ENCODE measurements at places on chromosomes 5 and 9.

DNA sequence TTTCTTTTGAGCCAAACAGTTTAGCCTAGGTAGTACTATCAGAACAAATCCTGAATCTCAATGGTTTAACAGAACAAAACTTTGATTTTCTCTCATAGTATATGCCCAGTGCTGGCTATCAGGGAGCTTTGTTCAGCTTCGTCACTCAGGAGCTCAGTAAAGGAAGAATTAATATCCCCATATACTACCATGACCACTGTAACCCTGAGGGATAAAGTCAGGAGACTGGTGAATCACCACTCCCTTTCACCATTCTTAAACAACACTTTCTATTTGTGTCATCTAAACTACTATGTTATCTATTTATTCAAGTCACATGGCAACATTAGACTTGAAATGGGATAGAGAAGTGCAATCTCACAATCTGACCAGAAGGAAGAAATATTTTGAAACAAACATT, 522.6 kb upstream of the COX7C start:
- DNase-seq = no peak

GRCh38 chr5:173717959-173718358, 101.5 kb upstream of the BOD1 start:
- no peak for DNase-seq

- no peak for DNase-seq
Measured at GRCh38 chr5:113510836-113511451, 2.5 kb upstream of the YTHDC2 start.

DNA sequence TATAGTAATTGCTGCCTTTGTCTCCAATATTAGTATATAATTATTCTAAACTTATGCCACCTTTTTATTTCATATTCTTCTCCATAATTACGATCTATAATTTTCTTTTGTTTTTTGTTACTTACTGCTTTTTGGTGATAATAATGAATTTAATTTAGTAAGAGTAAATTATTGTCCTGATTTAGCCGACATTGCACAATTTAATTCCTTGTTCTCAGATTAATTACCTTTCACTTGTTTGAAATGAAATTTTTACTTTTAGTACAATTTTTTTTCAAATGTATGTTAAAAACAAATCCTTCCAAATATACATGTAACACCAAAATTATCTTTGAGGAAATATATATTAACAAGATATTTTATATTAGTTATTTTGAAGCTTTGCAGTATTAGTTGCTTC, 163.3 kb downstream of the GIN1 start:
- no peak for DNase-seq

- peak; percentile 76 for DNase-seq
Measured at GRCh38 chr5:126869005-126869451, 92.1 kb downstream of the LMNB1 start.

GRCh38 chr5:140246378-140247122, 56.4 kb downstream of the PFDN1 start:
- DNase-seq = no peak

DNA sequence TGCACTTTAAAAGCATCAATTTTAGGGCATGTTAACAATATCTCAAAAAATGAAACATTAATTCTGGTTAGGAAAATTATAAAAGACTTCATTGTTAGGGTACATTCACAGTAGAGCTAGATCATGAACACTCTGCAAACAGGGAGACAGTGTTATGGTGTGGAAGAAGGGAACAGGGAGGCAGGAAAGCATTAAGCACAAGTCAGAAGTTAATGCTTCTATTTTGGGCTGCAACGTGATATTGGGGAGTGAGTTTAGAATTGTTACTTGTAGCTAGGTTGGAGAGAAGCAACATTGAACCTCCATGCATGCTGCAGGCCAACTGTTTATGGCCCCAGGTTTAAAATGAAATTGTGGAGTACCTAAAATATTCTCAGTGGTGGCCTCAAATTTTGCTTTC, 278.1 kb upstream of the NMUR2 start:
- no peak for DNase-seq

GRCh38 chr5:172848419-172848818, 14.4 kb downstream of the ERGIC1 start:
- DNase-seq = no peak

DNA sequence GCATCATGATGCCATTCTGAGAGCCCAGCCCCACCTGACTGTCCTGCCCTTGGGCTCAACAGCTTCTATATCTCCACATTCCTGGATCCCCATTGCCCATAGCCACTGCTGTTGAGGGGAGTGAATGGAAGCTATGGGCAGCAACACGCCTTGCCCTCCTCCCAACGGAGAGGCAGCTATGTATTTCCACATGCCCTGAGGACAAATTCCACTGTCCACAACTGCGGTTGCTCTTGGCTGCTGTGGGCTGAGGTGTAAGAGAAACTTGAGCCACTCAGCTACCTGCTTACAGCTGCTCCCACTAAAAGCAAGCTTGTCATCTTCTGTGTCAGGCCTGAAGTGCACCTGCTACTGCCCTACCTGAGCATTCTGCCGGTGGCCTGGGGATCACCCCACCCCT, 222.9 kb downstream of the PSAT1 start:
- no peak for DNase-seq

- DNase-seq = no peak
Measured at GRCh38 chr5:155605920-155606319, 592.4 kb downstream of the KIF4B start.

DNA sequence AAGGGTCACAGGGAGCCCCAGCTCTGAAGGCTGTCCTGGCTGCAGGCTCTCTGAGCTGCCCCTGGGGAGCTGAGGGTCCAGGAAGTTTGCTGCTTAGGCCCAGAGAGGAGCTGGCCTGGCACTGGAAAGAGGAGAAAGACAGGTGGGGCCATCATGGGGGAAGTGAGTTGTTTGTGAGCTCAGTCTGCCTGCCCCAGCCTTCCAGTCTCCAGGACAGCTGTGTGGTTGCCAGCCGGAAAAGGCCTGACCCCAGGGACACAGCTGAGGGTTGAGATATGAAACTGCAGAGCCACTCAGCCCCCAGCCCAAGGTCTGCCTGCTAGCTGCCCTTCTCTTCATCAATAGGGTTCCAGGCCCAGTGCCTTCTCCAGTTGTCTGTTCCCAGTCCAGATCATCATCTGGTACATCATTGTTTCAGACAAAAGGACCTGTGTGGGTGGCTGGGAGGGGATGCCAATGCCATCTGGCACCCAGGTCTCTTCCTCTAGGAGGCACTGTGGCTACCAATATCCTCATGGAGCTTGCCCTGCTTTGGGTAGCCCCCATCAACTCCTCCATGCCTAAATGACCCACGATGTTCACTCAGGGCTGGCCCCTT, 4.3 kb upstream of the DDX41 start:
- DNase-seq = no peak

- no peak for DNase-seq
Measured at GRCh38 chr5:134458234-134459009, 46.7 kb upstream of the CDKN2AIPNL start.

DNA sequence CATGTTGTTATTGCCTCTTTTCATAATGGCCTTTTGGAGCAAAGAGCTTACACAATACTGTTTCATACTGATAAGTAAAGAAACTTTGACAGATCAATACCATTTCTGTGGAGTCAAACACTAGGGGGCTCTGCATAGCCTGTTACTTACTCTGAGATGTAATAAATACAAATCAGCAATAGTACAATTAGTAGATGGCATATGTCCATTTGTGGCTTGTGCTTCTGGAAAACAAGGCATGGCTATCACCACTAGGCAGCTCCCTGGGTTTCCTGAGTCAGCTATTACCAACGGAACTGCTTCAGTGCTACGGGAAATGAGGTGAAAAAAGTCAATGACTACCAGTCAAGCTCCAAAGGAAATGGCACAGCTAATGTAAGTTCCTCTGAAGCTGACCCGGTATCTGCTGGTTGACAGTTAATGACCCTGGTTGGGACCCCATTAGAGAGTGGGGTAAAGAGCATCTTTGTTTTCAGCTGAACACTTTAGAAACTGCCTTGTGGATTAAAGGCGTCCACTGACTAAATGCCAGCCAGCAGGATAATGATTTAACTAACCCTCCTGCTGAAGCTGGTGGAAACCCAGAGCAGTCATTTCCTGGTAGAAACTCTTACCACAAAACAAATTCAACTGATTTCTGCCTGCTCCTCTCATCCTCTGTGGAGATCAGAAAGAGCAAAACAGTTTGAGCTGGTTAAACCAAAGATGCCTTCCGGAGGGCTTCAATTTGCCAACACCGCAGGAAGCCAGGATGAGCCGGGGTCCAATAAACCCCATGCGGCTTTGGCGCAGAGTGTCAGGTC, 69.0 kb upstream of the FAM169A start:
- peak; percentile 58 for DNase-seq

DNA sequence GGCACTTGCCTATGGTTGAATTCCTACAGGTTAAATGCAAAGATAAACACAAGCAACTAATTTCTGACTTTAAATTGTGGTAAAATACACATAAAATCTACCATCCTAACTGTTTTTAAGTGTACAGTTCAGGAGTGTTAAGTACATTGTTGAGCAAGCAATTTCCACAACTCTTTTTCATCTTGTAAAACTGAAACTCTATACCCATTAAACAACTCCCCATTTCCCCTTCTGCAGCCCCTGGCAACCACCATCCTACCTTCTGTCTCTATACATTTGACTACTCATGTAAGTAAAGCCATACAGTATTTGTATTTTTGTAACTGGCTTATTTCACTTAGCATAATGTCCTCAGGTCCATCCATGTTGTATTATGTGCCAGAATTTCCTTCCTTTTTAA, 38.5 kb upstream of the STX17 start:
- no peak for DNase-seq

- DNase-seq = no peak
Measured at GRCh38 chr5:64853777-64854176, 85.0 kb downstream of the CWC27 start.

GRCh38 chr9:76717176-76717575, 47.1 kb upstream of the PCA3 start:
- no peak for DNase-seq

DNA sequence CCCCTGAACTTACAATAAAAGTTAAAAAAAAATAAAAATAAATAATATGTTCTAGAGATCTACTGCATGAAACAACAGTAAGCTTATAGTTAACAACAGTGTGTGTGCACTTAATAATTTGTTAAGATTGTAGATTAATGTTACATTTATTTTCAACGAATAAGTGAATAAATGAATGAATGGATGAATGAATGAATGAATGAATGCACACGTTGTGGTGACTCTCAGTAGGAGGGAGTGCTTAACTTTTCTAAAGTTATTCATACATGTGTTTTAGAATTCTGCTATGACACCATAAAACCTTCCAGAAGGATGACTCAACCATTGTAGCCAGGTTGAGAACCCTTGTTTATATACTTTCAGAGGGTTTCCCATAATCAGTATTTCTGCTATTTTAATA, 1269.4 kb upstream of the CDH6 start:
- DNase-seq = no peak

- peak; percentile 52 for DNase-seq
Measured at GRCh38 chr5:2748861-2749513, 2.5 kb downstream of the IRX2 start.

DNA sequence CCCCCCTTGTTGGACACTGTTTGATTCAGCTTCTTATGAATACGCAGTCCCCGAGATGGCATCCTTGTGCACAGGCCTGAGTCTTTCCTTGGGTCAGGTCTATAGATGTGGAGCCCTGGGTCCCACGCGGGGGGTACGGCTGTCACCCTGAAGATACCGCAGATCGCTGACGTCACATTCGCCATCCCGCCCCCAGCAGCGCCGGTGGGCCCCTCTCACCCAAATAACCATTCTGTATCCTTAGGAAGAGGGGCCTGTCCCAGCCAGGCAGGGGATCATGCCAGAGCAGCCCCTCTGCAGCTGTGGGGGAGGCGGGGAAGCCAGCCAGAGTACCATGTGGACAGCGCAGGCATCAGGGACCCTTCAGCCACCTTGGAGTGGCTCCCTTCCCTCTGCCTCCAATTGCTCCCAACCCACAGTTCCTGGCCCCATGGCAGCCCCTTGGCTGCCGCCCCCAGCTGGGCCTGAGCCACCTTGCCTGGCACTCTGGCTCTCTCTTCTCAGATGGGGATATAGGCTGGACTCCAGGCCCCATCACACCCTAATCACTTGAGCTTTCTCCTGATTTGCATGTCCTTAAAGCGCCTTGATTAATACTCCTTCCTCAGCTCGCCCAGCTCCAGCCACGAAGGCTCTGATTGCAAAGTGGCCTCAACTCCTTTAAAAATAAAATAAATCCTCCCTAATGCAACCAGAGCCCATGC, 189.8 kb downstream of the C9orf50 start:
- peak; percentile 41 for DNase-seq

DNA sequence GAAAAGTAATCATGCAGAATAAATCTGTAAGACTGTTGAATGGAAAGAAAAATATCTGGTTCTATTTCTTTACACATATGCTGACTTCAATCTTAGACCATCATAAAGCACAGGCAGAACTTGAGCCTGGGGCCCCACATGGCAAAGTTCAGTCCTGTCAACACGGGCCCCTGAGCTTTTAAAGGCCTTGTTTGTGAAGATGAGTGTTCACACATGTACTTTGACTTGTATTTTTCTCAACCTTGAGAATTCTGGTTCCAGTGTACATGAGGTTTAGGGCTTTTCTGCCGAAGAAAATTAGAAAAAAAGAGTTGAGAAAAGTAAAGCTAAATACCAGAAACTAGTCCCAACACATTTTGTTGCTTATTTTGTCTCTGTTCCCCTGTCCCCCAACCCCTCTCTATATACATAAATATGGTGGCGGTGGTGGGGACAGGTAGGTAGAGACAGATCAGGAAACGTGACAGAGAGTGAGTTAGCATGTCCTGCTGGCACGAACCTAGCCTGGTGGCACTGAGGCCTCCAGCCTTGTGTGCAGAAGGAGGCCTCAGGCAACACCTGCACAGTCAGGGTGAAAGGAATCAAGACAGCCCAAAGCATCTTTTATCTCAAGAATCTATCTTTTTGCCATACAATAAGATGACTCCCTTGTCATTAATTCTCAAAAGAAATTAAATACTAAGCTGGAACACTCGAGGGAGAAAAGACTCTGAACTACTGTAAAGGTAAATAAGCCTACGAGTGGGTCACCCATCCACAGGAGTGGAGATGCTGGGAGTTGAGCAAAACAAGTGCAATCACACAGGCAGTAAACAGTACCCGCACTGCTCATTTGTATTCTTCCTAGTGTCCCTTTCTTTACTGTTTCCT, 22.9 kb downstream of the LIFR start:
- no peak for DNase-seq

- no peak for DNase-seq
Measured at GRCh38 chr5:124872615-124873014, 126.2 kb upstream of the ZNF608 start.

- DNase-seq = no peak
Measured at GRCh38 chr9:136230365-136230764, 15.2 kb downstream of the QSOX2 start.

- no peak for DNase-seq
Measured at GRCh38 chr9:124831642-124832364, 21.5 kb upstream of the WDR38 start.

DNA sequence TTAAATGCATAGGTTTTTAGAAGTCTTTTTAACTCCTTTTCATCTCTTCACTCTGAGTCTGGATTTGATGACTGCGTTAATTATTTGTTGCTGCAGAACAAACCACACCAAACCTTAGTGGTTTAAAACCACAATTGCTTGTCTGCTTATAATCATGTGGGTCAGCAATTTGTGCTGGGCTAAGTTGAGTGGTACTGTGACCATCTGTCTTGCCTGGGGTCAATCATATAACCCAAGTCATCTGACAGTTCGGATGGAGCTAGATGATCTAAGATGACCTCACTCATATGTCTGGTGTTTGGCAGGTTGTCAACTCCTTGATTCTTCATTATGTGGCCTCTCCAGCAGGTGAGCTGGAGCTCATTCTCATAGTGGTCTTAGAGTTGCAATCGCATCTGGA, 219.1 kb upstream of the ELAVL2 start:
- DNase-seq = no peak

- DNase-seq = peak; percentile 35
Measured at GRCh38 chr9:135335691-135336181, 143.8 kb upstream of the PPP1R26 start.

GRCh38 chr9:112174965-112175795, at the start of gene SUSD1:
TSS of gene SUSD1 (minus strand) at chr9:112175297. CDS start at chr9:112175235, 62 bp downstream.
- DNase-seq = peak; percentile 77

All from endodermal cell (in vitro differentiated cells).